ENCODE measurements at places on chromosomes 3 and 15. TPM values are rescaled to one million over a fixed set of nuclear protein-coding genes. Genes with fewer than 3 reads are reported as not detected.

DNA sequence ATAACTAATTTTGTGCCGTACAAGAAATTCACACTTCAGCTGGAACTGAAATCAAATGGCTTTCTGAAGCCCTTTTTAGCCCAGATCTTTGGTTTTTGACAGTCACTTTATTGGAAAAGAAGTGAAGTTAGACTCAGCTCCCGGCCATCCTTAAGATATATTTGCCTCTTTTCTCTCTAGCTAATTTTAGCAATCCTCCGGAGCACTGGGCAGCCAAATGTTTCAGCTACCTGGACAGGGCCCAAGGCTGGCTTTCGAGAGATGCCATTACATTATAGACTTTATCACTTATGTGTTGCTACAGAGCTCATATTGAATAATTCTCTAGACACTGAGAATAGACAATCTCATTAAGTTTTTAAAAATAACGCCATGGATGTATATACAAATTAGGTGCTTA is 28.5 kb upstream of the RPL39L start:
- DNase-seq = no peak

DNA sequence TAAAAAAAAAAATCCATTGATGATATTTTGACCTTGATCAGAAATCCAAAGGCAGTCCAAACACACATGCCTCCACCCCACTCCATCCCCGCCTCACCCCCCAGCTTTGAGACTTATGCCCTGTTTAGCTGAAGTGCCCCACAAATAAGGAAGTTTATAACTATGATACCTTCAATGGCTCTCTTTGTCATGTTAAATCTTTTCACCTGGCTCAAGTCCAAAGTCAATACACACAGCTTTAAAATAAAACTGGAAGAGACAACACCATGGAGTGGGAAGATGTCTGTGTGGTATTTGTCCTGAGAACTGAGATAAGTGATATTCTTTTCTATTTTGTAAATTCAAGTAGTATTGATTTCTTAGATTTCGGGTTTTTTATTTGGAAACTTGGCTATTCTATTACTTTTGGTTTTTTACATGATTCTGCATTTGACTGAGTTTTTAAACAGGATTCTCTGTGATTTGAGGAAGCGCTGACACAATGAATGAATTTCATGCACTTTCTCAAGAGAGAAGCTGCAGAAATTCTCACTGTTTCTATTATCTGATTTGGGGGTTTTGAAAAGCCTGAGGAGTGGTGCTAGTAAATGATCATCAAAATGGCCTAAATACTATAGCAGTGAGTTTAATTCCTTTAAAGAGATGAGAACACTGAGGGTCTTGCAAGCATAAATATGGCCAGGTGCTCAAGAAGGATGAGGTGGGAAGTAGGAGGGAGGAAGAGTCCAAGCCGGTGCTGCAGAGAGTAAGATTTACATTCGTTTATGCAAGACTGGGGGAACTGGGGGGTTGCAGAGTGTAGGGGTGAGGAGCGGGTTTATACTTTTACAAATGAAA is 5.2 kb downstream of the FOXB1 start:
- no peak for DNase-seq

DNA sequence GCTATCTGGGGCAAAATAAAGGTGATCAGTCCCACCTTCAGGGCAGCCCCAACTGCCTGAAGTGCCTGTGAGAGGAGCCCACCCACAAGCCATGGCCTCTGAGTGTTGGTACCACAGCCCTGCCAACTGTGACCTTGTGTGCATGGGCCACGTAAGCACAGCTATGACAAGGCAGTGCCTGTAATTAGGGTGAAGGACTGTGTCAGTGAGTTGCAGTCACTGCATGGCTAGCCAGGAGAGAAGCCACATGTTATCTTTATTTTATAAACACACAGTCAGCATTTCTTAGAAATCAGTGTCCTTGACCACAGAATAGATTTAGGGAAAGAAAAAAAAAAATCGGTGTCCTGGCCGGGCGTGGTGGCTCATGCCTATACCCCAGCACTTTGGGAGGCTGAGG is 24.8 kb downstream of the EXOSC7 start:
- no peak for DNase-seq

DNA sequence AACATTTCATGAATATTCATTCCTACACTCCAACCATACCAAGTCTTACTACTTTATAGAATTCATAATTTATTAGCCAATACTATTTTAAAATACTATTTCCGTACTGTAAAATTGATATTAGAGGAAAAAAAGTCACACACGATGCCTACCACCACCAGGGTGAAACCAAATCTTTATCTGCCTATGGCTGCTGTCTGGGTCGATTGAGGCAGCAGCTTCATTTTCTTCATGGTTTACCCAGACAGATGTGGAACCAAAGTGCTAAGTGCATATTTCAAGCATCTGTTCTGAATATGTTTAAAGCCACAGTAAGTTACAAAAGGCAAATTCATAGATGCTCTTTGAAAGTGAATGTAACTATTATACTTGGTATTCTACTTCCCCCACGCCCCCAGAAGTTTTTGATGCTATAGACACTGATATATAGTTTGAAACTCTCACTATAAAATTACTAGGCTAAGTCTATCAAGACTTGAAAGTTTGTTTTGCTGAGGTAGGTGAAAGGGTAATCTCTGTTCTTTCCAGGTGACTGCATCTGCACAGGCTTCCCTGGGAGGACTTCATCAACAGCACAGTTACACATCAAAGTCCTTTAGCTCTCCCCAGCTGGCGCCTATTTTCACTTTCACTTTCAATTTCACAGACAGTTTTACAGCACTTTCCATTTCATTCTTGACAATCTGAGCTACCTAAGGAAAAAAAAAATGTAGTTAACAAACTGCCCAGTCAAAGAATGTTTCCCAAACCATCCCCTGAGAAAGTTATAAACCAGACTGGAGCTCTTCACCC is 113.9 kb downstream of the POLQ start:
- DNase-seq = peak; percentile 49

- DNase-seq = no peak
Observed at GRCh38 chr15:68712886-68713285, 107.8 kb downstream of the ANP32A start.

- no peak for DNase-seq
Observed at GRCh38 chr3:138186221-138186620, 880 bp upstream of the ARMC8 start.

DNA sequence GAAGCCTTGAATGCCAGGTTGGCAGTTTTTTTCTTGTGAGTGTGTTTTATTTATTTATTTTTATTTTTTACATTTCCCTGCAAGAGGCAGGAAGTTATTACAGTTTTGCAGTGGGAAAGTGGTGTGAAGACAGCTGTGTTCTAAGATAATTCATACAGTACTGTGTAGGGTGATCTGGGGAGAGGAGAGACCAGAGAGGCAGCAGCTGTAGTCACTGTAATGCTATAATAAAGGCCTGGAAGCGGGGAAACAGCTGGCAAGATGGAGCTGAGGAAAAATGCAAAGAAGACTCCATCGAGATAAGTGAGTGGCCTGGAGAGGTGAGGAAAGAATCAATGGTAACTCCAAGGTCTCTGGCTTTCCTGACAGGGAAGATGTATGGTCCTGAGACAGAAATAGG is 23.1 kb downstream of the CNTN3 start:
- no peak for DNase-seq

DNA sequence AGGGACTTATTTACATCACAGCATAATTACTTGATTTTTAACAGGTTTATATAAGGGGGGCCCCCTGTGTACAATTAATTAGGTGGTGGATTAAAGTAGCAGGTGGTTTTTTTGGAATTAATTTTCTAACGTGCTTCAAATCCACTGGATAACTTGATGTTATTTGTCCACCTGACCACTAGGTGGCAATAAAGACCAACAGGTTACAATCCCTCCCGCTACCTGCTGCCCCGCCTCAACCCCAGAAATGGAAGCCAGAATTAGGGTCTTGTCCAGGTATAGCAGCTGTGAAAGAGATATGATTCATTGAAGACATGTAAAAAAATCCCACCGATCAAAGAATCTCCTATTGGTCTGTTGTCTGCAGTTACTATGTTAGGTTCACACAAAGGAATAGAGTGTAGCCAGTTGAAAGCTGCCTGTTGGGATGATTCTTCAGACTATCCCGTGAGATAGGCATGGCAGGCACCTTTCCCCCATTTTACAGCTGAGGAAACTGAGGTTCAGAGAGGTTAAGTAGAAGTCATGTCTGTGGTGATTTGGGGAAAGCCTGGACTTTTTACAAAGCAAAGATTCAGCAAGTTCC is 44.0 kb downstream of the MFSD1 start:
- peak; percentile 8 for DNase-seq

GRCh38 chr15:68442041-68442440 is 10.1 kb upstream of the ITGA11 start:
- DNase-seq = no peak

GRCh38 chr3:65828706-65829105 is 210.0 kb downstream of the MAGI1 start:
- DNase-seq = no peak

GRCh38 chr15:78104119-78104479 is 11.7 kb downstream of the SH2D7 start:
- no peak for DNase-seq

DNA sequence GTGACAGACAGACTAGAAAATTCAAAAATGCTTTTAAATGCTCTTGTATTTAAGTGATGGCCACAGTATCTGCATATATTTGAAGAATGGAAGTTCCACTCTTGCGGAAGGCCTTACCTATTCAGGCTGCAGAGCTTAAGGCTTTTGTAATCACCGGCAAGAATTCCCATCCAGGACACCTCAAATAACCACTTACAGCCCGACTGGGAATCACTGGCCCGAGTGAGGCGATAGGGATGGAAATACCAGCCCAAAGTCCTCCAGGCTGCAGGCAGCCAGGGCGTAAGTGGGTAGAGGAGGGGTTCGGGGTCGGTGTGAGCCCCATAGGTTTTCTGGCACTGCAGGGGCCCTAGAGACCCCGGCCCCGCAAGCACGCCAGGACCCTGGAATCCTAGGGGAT is 9.5 kb downstream of the CMTM7 start:
- no peak for DNase-seq

GRCh38 chr3:148903941-148904340 is 38.8 kb downstream of the CPA3 start:
- no peak for DNase-seq

DNA sequence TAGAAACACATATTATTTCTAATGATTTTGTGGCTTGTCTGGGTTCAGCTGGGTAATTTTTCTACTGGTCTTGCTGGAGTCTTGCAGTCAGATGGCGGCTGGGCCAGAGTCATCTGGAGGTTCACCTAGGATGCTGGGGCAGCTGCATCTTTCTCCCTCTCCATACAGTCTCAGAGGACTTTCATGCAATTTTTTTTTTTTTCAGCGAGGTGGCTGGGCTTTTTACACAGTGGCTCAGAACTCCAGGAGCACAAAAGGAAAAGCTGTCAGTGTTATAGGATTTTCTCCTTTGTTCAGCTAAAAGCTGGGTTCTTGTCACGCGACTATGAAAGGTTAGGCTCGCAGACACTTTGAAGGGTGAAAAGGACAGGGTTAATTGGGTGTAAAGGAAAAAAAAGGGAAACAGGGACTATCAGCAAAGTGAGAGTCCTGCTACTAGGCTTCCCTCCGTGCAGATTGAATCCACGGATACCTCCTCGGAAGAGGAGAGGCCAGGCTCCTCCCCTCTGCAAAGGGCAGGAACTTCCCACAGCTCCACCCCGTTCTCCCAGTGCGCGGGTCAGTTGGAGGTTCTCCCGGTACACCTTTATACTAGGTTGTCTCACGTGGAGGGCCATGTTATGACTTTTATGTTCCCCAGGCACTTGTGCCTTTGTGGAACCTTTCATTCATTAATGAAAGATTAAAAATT is 44.3 kb downstream of the ADGRG7 start:
- no peak for DNase-seq

- DNase-seq = no peak
Observed at GRCh38 chr3:73121669-73122331, 60.3 kb downstream of the EBLN2 start.

DNA sequence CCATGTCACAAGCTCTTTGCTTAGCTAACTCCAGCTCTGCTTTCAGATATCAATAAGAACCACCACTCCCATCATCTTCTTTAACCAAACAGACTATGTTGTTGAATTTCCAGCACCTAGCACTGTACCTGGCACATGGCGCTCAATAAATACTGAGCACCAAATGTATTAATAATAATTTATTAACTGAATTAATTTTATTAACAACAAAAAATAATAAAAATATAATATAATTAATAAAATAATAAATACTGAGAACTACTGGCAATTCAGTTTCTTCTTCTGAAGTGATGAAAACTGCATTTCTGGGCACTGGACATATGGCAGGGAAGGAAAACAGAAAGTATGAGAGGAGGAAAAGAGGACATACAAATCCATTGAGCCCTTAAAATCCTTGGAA is 263.9 kb downstream of the ZMAT3 start:
- no peak for DNase-seq

DNA sequence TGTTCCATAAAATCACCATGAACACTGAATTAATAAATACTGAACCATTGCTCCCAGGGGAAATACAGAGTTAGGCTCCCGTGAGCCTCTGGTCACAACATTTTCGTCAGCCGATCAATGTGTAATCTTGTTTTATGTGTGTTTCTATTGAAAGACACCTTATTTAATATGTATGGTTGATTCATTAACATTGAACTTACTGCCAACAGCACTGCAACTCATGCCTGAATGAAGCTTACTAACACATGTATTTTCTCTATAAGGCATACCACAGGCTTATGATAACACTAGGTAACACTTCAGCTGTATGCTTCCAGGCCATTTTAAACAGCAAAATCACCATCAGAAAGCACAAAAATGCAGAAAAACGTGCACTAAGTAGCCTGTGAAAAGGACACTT is 9.1 kb upstream of the REC114 start:
- DNase-seq = no peak

GRCh38 chr3:64954995-64955636 is 267.3 kb upstream of the ADAMTS9 start:
- no peak for DNase-seq

- no peak for DNase-seq
Observed at GRCh38 chr3:44252332-44252959, 10.8 kb downstream of the TOPAZ1 start.

DNA sequence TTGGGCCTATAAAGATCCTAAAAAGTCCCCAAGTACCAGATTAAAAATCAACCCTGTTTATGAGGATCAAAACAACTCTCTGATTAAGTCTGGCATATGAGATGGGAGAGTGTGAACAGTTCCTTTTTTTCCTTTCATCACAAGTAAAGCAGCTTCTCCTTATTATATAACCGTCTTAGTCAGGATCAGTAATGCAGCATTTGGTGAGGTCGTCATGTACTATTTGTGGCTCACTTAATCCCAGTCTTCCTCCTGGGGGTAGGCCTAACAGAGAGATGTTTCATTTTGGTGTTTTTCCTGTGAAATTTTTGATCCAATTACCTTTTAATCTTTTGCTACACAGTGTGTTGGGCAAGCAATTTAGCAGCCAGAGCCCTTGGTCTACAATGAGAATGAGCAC is 333.1 kb upstream of the KCNMB2 start:
- no peak for DNase-seq

GRCh38 chr3:127459891-127460290 is 130.6 kb downstream of the TPRA1 start:
- no peak for DNase-seq

- DNase-seq = no peak
Observed at GRCh38 chr15:99909592-99910295, 176.5 kb upstream of the LYSMD4 start.

The GABRA5 gene
- 0.11 TPM for polyA plus RNA-seq

The C3orf85 gene
- 16.6 TPM for polyA plus RNA-seq

The TRNT1 gene
- polyA plus RNA-seq = 31.4 TPM

The TRIM42 gene
- polyA plus RNA-seq = not detected

The BTD gene
- 24.9 TPM for polyA plus RNA-seq

The PSTPIP1 gene
- 0.79 TPM for polyA plus RNA-seq

The CCR1 gene
- 1.7 TPM for polyA plus RNA-seq

The ERICH6 gene
- polyA plus RNA-seq = 0.97 TPM

The SORD gene
- polyA plus RNA-seq = 45.8 TPM

The HMCES gene
- polyA plus RNA-seq = 61.5 TPM

Data from right renal cortex interstitium (tissue), 3 donors.